ENCODE measurements at places on chromosomes 2 and 18.

- DNase-seq = no peak
These were observed 257.9 kb downstream of the DYSF start for GRCh38 chr2:71711133-71711855.

GRCh38 chr2:102508863-102509262 is 35.8 kb downstream of the SLC9A4 start:
- DNase-seq = peak; percentile 65

DNA sequence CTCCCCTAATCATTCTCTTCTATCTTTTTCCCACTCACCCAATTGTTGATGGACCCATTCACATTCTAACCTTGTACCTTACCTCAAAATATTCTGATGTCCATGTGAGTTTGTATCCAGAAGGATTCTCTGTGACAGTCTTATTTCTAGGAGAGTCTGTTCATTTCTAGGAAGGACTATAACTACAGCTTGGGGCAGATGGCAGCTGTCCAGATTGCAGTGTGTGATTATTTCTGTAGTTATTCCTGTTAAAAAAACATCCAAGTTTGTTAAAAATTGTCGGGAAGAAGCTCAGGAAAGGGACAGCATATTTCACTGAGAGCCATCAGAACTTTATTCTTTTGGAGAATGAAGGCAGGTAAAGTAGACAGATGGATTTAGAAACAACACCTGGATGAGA is 142.6 kb downstream of the RAPGEF4 start:
- DNase-seq = no peak

DNA sequence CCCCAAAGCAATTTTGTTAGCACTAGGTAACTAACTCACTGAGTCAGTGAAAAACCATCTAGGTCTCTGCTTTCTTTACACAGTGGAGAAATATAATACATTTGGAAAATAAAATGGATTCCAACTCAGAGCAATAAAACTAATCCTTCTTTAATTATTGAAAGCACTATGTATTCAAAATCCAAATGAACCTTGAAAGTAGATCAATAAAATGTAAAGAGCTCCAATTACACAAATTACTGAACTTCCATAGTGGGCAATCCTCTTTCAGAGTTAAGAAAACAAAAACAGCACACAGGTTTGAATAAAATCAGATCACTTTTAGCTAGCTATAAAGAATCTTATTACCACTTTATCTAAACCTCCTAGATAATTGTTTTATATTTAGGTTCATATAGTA is 208.1 kb downstream of the NR4A2 start:
- DNase-seq = no peak

DNA sequence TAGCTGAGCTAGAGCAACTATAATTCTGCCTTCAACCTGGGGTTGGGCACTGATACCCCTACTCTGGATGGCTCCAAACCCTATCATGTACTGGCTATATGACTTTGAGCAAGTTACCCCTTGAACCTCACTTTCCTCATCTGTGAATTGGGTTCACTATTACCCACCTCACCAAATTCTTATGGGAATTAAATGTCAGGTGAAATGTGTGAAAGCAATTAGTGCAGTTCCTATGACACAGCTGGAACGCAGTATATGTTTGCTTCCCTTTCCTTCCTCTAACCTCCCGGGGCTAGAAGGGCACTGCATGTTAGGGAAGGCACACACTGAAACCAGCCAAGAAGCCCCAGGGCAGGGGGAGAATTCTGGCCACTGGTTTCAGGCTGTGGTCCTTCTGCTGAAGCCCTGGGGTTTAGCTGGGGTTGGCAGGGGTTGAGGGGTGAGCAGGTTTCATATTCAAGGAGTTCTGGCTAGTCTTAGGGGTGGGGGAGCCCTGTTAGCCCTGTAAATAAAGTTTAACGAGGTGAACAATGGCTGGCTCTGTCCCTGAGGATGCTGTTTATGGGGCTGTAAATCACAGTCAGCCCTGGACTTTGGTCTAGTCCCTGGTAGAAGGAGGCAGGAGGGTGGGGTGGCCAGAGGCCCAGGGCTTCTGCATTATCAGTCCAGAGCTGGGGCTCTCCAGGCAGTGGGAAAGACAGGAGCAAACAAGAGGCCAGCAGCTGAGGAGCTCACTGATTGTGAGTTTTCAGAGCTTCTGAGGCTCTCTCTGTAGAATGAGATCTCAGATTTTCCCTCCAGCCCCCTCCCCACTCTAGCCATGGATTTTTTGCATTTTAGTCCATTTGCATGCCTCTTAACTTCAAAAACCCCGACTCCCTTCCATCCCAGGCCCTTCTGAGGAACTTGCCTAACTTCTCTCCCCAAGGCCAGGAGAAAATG is 8.0 kb downstream of the PKDCC start:
- no peak for DNase-seq

DNA sequence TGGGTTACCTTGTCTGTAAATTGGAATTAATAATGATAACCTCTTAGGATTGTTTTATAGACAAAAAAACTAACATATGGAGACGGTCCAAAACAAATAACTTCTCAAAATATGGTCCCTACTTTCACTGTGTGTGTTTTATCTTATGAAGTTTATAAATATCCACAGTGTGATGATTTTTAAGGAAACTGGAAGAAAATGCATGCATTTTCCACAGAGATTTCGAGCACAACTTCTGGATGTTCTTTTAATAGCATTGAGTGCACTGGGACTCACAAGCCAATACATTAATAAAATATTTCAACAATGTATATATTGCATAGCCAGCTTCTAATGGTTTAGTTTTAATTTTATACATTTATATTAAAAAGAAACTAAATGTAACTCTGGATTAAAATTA is 87.9 kb upstream of the SPHKAP start:
- DNase-seq = no peak

- DNase-seq = no peak
These were observed 529 bp downstream of the SEMA4C start for GRCh38 chr2:96869281-96869821.

GRCh38 chr2:207130958-207131521 is 34.7 kb downstream of the KLF7 start:
- no peak for DNase-seq
